ENCODE measurements at places on chromosomes 16 and 17.

GRCh38 chr17:73815474-73815873 lies 171.2 kb upstream of the SDK2 start:
- DNase-seq: no peak

GRCh38 chr17:63349478-63350000 lies 96.6 kb downstream of the CYB561 start:
- DNase-seq: no peak

GRCh38 chr16:49498666-49499413 lies 125.2 kb downstream of the C16orf78 start:
- DNase-seq: no peak

DNA sequence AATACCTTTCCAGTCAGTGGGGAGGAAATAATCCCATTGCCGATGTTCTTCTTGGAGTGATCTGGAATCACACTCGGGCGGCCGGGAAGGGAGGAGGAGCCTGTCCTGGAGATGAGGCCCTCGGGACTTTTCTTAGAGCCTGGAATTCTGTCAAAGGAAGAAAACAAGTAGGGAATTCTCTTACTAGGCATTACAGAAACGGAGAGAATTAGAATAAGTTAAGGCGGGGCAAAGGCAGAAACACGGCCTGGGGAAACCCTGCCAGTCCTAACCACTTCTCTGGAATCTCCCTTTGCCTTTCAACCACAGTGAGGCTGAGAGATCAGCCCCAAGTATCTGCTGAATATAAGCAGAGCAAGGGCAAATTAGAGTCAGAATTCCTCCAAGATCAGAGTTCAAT lies 27.8 kb downstream of the USP36 start:
- no peak for DNase-seq

DNA sequence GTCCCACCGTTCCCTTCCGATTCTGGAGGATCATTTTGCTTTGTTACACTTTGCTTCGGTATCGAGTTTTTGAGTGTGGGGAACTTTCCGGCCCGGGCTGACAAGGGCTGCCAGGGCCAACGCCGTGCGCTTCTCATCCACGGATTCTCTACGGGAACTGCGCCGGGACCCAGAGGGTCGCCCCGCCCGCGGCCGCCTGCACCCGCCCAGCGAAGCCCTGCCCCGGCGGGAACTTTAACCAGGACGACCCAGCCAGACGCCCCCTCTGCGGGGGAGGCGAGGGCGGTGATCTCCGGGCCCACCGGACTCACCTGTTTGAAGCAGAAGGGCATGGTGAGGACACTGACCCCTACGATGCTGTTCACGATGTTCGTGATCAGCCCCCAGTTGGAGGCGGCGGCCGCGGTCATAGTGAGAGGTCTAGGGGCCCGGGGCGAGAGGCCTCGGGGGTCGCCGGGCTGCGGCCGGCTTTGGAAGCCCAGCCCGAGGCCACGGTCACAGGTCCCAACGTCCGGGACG lies 536 bp downstream of the SLC38A10 start:
- DNase-seq: peak; percentile 78

DNA sequence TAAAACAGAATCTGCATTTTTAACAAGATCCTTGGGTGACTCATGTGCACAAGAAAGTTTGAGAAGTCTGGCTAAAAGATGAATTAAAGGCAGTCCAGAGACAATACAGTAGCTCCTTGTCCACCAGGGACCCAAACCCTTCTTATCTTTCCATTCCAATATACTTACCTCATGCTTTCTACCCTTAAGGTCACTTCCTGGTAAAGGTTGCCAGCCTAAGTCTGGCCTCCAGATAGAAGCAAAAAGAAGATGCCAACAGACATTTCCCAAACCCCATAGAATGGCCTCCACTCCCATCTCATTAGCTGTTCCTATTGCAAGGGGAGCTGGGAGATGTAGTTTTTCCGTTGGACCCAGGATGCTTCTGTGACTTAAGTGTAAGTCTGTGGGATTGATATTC lies 101.4 kb upstream of the XYLT1 start:
- no peak for DNase-seq

- no peak for DNase-seq
Observed at GRCh38 chr16:27199736-27200135, 3.6 kb upstream of the KDM8 start.

- DNase-seq: no peak
Observed at GRCh38 chr17:59825533-59826322, 67.0 kb downstream of the TUBD1 start.

DNA sequence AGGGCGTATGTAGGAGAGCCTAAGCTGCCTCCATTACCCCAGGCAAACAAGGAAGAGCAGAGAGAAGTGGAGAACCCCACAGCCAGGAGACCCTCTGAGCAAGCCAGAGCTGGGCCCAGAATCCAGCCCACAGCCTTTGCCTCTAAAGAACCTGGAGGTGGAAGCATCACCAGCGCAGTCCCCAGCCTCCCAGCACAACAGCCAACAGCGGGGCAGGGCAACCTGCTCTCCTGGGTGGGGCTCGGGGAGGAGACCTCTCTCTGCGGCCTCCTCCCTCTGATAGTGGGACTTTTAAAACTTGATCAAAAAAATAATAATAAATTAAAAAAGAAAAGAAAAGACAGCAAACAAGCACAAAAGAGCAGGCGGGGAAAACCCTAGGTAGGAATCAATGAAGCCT lies 45.9 kb downstream of the AXIN2 start:
- DNase-seq: peak; percentile 50

GRCh38 chr17:40510328-40510648 lies 8.9 kb upstream of the TNS4 start:
- DNase-seq: peak; percentile 73

DNA sequence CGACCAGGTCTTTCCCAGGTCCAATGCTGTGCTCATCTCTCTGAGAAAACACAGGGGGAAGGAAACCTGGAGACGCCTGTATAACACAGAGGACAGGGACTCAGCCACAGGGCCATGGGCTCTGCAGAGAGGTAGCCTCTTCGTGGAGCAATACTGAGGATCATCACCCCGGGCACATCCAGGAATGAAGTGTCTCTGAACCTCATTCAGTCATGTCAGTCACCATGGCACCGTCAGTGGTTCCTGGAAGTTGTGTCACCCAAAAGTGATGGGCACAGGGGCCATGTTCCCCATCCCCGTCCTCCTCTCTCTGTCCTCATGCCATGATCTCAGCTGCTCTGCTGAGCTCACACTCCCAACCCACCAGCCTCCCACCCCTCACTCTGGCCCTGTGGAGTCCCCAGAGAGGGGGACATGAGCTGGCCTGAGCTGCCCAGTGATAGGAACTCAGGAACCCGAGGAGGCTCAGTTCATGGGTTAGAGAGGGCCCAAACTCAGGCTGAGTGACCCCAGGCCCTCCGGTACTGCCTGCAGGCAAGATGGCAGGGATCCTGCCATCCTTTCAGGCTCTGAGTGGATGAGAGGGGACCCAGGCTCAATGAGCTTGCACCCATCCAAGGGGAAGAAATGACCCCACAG lies 53.4 kb downstream of the PITPNM3 start:
- peak; percentile 58 for DNase-seq

GRCh38 chr17:59004338-59005111 lies 102.2 kb downstream of the TRIM37 start:
- no peak for DNase-seq

DNA sequence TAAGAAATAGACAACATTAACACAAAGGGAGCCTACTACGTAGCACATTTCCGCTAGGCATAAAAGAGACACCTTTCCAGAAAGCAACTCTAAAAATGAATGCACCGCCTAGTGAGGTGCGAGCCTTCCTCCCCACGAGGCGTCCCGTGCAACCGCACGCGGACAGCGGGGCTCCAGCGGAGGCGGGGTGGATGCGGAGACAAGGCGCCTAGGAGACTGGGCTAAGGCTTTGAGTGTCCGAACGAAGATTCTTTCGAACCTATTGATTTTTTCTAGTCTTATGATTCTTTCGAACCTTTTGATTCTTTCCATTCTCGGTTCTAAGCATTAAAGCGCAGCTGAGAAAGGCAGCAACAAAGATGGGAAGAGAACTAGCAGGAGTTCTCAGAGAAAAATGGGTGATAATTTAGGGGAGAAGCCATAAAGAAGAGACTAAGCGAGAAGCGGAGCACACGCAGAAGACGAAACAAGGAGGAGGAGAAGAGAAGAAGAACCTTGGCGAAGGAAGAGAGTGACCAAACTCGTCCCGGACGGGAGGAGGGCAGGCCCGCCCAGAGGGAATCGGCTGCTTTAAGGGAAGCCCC lies 394 bp upstream of the CPD start:
- DNase-seq: peak; percentile 73

- DNase-seq: no peak
Observed at GRCh38 chr17:3610523-3610922, 1.3 kb upstream of the TRPV1 start.

DNA sequence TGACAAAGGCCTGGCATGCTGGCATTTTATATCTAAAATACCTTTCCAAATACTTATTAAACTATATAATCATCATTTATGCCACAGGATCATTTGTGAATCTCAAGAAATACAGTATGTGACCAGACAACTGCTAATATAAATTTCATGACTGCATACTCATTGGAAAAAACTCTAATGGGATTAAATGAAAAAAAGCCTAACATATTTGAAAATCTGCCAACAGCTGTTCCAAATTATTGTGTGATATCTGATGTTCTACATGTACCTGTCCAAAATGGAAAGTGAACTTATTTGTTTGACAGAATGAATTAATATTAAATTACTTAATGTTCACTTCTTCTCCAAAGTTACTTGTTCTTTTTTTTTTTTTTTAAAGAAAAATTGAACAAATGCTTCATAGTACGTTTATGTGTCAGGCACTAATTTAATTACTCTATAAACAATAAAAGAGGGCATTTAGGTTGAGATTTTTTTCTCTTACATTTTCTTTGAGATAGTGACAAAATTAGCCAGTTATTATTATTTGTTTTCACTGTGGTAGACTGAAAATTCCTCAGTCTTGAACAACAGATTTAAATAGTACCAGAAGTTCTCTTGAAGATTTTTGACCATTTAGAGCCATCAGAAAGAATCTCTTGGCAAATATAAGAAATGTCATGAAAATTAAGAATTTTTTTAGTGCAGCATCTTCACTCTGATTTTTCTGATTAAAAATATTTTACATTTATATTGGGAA lies 114.0 kb downstream of the FTO start:
- no peak for DNase-seq

DNA sequence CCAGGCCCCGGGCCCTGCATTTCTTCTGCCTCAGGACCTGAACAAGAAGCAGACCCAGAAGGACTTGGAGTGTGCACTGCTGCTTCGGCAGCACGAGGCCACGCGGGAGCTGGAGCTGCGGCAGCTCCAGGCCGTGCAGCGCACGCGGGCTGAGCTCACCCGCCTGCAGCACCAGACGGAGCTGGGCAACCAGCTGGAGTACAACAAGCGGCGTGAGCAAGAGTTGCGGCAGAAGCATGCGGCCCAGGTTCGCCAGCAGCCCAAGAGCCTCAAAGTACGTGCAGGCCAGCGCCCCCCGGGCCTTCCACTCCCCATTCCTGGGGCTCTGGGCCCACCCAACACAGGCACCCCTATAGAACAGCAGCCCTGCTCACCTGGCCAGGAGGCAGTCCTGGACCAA lies 9.2 kb downstream of the HIRIP3 start:
- DNase-seq: no peak

GRCh38 chr17:1627182-1627981 lies 1.3 kb downstream of the SLC43A2 start:
- DNase-seq: no peak

- no peak for DNase-seq
Observed at GRCh38 chr17:59760160-59760559, 52.7 kb downstream of the VMP1 start.

DNA sequence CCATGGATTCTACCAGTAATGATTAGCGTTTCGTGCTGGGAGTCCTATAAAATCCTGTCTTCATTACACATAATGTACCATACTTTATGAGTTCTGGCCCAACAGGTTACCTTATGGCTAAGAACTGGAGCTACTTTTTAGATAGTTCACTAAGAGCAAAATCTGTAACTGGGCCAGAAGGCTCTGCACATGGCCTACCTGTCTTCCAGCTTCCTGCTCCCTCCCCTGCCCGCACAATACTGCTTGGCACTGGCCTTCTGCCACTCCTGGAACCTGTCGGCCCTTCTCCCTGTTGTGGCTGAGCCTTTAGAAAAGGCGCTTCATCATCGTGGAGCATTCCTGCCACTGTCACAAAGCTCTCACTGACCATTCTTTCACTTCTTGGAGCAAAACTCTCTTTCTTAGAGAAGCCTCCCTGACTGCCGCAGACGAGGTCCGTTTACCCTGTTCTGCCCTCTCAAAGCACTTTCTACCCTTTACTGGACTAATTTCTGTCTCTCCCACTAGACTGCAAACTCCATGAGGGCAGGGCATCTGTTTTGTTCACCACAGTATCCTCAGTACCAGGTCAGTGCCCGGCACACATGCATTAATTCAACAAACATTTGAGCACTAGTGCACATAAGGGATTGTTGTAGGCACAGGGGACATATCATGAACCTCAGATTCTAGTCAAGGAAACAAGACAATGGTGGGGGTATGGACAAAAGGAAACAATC lies 116.5 kb downstream of the PARN start:
- no peak for DNase-seq

DNA sequence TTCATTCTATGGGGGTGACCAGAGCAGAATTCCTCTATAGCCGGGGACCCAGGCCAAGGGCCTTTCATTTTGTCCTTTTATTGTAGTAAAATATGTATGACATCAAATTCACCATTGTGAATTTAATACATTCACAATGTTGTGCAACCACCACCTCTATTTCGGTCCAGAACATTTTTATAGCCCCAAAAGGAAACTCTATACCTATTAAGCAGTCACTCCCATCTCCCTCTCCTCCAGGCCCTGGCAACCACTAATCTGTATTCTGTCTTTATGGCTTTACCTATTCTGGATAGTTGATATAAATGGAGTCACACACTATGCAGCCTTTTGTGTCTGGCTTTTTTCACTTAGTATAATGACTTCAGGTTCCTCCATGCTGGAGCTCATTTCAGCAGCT lies 9.7 kb upstream of the TNS4 start:
- DNase-seq: peak; percentile 18

GRCh38 chr16:85428899-85429775 lies 184.0 kb upstream of the GSE1 start:
- DNase-seq: peak; percentile 62

DNA sequence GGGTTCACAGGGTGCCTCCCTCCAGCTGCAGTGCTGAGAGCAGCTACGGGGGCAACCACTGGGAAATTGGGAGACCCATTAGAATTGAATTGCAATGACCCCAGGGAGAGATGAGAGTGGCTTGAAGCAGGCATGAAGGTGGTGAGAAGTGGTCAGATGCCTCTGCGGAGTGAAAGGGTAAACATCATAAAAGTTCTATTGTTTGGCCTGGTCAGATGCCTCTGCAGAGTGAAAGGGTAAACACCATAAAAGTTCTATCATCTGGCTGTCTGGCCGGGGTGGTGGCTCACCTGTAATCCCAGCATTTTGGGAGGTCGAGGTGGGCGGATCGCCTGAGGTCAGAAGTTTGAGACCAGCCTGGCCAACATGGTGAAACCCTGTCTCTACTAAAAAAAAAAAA lies 53.5 kb downstream of the TNFRSF13B start:
- no peak for DNase-seq

- DNase-seq: no peak
Observed at GRCh38 chr16:52090080-52090479, 456.9 kb downstream of the TOX3 start.

- DNase-seq: peak; percentile 85
Observed at GRCh38 chr16:14418795-14419225, 211.2 kb downstream of the PARN start.

GRCh38 chr17:59427425-59427921 lies 96.0 kb downstream of the YPEL2 start:
- no peak for DNase-seq

- DNase-seq: no peak
Observed at GRCh38 chr17:46092991-46093390, 93.9 kb downstream of the STH start.

- no peak for DNase-seq
Observed at GRCh38 chr16:4494746-4495490, 18.7 kb downstream of the HMOX2 start.

- DNase-seq: no peak
Observed at GRCh38 chr16:49788986-49789385, 66.9 kb downstream of the ZNF423 start.

All from sigmoid colon (tissue), 7 donors.